NCI-H1694 (cell line): ENCODE measurements at places on chromosomes 1 and 21.

DNA sequence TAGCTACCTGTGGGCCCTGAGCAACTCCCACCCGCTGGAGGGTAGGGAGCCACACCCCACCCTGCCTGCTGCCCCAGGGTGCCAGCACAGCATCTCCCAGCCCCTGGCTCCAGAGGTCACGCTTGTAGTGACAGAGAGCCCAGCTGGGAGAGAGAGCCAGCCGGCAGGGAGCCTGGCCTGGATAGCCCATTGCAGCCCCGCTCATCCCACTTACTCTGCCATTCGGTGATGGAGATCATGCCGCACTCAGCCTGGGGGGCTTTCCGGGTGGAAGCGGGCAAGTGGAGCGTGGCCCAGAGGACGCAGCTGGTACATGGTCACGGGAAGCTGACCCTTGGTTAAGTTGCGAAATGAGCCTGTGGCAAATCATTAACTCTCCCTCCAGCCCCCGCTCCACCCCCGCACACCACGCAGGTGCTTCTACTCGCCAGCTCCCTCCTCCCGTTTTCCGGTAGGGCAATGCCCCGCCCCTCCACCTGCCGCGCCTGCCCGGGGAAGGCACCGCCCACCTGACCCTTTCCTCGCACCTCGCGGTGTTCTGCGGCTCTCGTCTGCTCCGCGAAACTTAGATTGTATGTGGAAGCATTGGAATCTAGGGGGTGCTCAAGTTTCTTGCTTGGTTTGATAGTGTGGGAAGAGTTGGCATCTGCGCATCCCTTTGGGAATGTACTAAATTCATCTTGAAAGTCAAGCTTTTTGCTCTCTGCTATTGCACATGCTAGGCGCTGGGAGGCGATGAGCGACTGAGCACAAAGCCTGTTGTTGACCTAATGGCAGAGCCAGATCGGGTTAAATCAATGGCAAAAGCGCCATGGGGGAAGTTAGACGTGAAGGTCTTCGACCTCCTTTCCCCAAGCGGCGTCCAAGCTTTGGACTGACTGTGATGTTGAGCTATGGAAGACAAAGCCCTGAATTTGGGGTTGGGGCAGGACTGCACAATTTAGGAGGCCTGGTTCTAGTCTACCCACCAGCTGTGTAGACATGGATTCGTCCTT lies at the start of gene GOLT1A:
Gene GOLT1A, minus strand, starts transcription at position 321 of the 995 bp plus-strand sequence. Its CDS starts 82 bp downstream, at position 239.
- DNase-seq: peak; percentile 46

DNA sequence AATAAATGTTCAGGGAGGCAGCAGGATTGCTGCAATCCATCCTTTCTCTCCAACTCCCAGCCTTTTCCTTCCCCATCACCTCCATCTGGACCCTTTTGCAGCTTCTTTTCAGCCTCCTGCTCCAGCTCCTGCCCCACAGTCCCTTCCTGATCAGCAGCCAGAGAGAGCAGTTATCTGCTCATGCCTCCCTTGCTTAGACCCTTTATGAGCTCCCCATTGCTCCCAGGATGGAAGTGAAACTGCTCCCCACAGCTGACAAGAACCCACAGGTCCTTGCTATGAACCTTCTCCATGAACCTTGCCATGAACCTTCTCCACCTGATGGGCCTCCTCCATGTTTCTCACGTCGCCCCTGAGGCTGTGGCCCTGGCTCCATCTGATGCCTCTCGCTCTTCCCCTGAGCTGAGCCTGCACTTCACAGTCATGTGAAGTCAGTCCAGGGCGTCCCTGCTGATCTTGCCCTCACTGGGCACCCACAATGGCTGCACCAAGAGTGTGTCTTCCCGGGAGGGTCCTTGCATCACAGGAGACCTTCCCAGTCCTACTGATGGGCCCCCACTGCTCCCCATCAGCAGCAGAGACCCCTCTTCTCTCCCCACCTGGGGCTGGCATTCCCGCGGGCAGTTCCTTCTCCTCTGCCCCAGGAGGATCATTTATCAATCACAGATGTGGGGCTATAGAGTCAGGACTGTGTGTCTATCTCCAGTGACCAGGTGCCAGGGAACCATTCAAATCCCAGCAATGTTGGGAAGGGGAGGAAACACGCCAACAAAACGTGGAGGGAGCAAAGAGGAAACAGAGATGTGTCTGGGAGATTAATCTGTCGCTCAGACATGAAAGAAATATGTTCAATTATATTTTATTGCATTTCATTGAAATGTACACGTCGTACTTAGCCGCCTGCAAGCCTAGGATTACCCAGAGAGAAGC lies 73.1 kb downstream of the MATN1 start:
- no peak for DNase-seq

DNA sequence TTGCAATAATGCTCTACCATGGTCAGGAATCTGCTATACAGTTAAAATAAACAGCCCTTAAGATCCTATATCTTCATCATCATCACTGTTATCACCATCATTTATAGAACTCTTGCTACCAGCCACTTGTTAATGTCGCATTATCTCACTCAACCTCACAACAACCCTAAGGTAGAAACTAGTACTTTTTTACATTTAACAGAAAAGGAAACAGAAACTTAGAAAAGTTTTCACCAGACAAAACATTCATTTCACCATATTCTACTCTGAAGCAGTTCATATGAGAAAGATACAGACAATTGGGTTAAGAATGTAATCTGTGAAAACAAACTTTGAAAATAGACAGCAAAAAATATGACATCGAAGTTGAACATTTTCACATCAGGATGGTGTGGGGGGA lies 262.6 kb downstream of the ATG4C start:
- DNase-seq: no peak

GRCh38 chr1:202968895-202969295 lies 1.8 kb upstream of the CYB5R1 start:
- DNase-seq: peak; percentile 40

DNA sequence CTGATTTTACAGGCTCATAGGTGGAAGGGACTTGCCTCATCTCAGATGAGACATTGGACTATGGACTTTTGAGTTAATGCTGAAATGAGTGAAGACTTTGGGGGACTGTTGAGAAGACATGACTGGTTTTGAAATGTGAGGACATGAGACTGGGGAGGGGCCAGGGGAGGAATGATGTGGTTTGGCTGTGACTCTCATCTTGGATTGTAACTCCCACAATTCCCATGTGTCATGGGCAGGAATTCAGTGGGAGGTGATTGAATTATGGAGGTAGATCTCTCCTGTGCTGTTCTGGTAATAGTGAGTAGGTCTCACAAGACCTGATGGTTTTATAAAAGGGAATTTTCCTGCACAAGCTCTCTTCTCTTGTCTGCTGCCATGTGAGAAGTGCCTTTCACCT lies 20.8 kb downstream of the SCYL3 start:
- no peak for DNase-seq

DNA sequence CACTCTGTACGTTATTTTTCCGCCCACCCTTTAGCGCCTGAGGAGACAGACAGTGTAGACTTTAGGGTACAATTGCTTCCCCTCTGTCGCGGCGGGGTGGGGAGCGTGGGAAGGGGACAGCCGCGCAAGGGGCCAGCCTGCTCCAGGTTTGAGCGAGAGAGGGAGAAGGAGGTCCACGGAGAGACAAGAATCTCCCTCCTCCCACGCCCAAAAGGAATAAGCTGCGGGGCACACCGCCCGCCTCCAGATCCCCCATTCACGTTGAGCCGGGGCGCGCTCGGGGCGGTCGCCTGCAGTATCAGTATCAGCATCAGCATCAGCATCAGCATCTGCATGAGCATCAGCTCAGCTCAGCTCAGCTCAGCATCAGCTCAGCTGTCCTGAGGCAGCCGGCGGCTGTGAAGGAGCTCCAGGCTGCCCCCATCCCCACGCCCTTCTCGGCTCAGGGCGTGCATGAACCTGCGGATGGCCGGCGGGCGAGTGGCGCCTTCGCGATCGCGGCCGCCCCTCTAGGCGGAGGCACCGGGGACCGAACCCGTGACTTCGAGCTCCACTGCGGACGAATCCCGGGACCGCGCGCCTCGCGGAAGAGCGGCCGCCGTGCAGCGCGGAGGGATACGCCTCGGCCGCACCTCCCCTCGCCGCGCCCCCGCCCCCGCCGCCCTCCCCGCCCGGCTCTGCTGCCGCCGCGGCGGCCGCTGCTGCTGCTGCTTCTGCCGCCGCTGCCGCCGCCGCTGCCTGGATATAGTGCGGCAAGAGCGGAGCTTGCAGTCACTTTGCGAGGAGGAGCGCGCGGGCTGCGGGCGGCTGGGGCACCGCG lies at the start of gene NCAM2:
Gene NCAM2, plus strand, starts transcription at position 774 of the 820 bp plus-strand sequence.
- DNase-seq: no peak

GRCh38 chr1:89863165-89863830 lies 42.5 kb downstream of the LRRC8D start:
- no peak for DNase-seq

DNA sequence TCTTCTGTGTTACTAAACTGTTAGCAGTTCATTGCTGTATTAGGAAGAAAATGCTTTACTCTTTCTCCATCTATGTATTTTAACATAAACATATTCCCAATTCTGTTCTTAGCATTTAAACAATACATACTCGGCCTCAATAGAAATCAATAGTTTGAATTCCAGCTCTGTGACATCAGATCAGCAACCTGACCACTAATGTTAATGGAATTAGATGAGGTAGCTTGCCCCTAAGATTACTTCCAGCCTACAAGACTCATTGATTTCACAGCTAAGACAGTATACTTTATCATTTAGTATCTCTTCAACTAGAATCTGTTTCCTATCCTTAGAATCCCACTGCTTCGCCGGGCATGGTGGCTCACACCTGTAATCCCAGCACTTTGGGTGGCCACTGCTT lies 38.9 kb downstream of the EPRS1 start:
- DNase-seq: no peak

DNA sequence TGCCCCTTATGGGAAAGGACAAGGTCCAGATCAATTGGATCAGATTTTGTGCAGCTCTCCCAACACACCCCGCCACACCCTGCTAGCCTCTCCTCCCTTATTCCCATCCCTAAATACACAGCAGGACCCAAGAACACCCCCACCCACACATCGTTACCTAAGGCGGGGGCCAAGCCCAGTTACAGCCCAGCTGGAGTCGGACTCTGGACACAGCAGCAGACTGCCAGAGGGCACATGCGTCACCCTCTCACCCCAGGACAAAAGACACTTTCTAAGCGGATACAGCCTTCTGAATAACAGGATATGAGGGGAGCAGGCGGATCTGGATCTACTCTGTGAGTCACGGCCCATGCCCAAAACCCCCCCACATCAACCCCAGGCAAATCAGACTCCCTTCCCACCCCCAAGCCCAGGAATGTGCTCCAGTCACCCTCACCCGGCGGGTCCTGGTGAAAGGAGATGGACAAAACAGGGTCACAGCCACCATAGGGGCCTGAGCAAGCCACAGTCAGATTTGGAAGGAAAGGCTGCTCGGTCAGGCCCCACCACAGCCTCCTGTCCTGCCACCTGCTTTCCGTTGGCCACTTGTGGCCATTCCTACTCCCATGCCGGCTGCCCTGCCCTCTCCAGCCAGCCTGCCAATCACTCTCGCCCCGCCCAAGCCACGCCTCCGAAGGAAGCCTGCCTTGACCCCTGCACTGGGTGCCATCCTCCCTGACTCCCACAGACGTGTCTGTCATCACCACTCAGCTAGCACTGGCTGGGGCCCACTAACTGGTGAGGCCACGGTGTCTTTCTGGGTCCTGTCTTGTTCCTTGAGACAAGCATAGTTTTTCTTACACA lies 4.0 kb downstream of the S100A16 start:
- DNase-seq: no peak

DNA sequence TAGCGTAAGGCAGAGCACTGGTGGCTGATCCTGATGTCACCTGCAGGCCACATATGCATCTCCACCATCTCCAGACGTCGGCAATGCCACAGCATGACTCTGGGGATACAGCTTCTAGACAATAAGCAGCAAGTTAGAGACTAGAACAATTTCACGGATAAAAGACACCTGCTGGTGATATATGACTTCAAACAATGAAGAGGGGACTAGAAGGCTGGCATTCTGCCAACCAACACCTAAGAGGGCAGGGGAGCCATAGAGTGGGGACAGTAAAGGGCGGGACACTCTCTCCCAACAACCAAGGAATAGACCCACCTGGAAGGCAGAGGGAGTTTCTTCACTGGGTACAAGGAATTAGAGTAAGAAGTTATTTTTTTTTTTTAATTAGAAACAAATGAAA lies 126.7 kb downstream of the SIM2 start:
- no peak for DNase-seq

DNA sequence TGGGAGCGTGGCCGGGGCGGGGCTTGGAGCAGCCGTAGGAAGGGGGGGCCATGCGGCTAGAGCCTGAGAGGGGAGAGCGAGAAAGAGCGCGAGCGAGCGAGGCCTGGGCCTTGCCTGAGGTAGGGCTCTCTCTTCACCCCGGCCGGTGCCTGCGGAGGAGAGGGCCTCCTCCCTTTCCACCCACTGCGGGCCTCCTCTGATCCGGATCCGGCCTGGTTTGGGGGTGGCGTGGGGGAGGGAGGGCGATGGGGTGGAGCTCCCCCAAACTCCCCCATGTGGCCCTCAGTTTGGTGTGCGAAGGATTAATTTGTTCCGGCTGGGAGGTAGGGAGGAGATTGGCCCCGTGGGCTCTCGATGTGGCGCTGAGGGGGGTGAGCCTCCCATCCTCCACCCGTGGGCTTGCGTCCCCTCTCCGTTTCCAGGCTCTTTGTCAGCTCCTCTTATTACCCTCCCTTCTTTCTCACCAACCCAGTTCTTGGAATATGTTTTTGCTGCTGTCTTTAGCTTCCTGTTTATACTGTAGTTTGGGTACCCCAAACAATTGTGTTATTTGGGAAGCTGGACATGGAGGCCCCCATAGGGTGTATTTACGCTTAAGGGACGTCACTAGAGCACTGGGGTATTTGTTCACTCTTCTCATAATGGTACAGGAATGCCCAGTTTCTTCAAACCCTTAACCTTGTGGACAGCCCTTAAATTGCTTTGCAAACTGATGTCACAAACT lies 685 bp downstream of the UBAP2L start:
- DNase-seq: no peak

GRCh38 chr1:32755810-32756159 lies 53.2 kb upstream of the SYNC start:
- no peak for DNase-seq

DNA sequence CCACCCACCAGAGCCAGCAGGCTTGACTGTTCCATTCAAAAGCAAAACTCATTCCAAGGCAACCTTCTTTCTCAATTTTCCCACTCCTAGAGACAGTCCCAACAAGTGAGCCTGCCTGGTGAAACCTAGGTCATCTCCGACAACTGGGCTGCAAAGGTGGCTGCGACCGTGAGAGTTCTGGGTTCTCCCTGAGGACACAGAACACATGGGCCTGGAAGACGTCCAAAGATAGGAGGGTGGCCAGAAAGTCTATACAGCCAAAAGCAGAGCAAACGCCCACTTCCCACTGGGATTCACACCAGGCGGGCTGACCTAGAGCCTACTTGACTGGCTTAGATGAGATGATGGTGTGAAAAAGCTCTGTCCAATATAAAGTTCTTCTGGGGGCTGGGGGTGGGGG lies 90.2 kb upstream of the GRIK3 start:
- DNase-seq: no peak

- no peak for DNase-seq
Observed at GRCh38 chr21:22421416-22422180, 1423.4 kb downstream of the NCAM2 start.

GRCh38 chr21:31078796-31079195 lies 40.5 kb upstream of the KRTAP19-8 start:
- DNase-seq: no peak
